Fibroblast of lung (primary cell): ENCODE measurements at places on chromosomes 13 and 19. TPM values are rescaled to one million over a fixed set of nuclear protein-coding genes. Genes with fewer than 3 reads are reported as not detected.

The PTPRS gene
- total RNA-seq = 129 and 136 TPM in 2 replicates

- no peak for DNase-seq
Observed at GRCh38 chr19:23415034-23415433, 19.8 kb upstream of the ZNF91 start.

The SLC5A5 gene
- not detected in 2 replicates for total RNA-seq

The HCST gene
- 1.0 and 2.0 TPM in 2 replicates for total RNA-seq

- peak; percentile 87 for DNase-seq
Observed at GRCh38 chr19:52336117-52336790, at the start of gene ZNF610. ZNF610 (plus strand) TSS chr19:52336243; CDS start chr19:52349173, 12,930 bp downstream.

GRCh38 chr19:33509774-33510173 is 11.8 kb downstream of the PEPD start:
- no peak for DNase-seq

GRCh38 chr19:49613374-49613773 is 22.4 kb downstream of the PRR12 start:
- DNase-seq = no peak

The QPCTL gene
- total RNA-seq = 4.9 and 9.4 TPM in 2 replicates

- DNase-seq = peak; percentile 15
Observed at GRCh38 chr19:40155749-40156265, 35.4 kb upstream of the MAP3K10 start.

- no peak for DNase-seq
Observed at GRCh38 chr19:58450856-58451357, 515 bp upstream of the ZNF324B start.

GRCh38 chr19:48806518-48806817 is 4.4 kb downstream of the BCAT2 start:
- DNase-seq = no peak

The PARP4 gene
- 30.6 and 41.8 TPM in 2 replicates for total RNA-seq

The PGLYRP1 gene
- total RNA-seq = not detected in 2 replicates

GRCh38 chr13:99941086-99941485 is 30.5 kb downstream of the ZIC5 start:
- DNase-seq = no peak

The ACP7 gene
- total RNA-seq = not detected in 2 replicates

- DNase-seq = no peak
Observed at GRCh38 chr13:103203735-103204330, 137.6 kb upstream of the SLC10A2 start.

The HTR2A gene
- total RNA-seq = 0.26 and 0.33 TPM in 2 replicates

The MAMSTR gene
- total RNA-seq = 0.51 and 0.99 TPM in 2 replicates

- DNase-seq = no peak
Observed at GRCh38 chr19:19655641-19656343, 7.7 kb downstream of the ATP13A1 start.

The ZNF570 gene
- total RNA-seq = 11.7 and 13.4 TPM in 2 replicates

DNA sequence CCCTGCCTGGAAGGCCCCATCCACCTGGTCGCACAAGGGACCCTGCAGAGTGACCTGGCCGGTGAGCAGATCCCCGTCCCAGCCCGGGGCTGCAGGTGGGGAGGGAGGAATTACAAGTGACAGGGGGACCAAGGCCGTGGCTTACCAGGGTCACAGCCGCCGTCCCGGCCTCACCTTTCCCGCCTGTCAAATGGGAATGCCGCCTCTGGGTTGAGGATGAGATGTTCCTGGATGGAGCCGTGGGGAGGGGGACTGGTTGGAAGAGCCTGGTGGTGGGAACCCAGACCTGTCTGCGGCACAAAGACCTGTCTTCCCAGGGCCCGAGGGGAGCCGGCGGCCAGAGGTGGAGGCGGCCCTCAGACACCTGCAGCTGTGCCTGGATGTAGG is 5.5 kb downstream of the PLK5 start:
- DNase-seq = no peak

GRCh38 chr19:7959211-7959610 is 15.7 kb upstream of the TIMM44 start:
- DNase-seq = no peak

DNA sequence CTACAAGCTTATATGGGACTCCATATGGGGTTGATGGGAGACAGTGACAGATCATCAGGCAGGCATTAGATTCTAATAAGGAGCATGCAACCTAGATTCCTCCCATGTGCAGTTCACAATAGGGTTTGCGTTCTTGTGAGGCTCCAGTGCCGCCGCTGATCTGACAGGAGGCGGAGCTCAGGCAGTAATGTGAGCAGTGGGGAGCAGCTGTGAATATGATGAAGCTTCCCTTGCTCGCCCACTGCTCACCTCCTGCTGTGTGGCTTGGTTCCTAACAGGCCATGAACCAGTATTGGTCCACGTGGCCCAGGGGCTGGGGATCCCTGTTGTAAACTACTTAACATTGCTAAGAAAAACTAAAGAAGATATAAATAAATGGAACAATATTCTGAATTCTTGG is 378.4 kb downstream of the KCNRG start:
- peak; percentile 69 for DNase-seq

DNA sequence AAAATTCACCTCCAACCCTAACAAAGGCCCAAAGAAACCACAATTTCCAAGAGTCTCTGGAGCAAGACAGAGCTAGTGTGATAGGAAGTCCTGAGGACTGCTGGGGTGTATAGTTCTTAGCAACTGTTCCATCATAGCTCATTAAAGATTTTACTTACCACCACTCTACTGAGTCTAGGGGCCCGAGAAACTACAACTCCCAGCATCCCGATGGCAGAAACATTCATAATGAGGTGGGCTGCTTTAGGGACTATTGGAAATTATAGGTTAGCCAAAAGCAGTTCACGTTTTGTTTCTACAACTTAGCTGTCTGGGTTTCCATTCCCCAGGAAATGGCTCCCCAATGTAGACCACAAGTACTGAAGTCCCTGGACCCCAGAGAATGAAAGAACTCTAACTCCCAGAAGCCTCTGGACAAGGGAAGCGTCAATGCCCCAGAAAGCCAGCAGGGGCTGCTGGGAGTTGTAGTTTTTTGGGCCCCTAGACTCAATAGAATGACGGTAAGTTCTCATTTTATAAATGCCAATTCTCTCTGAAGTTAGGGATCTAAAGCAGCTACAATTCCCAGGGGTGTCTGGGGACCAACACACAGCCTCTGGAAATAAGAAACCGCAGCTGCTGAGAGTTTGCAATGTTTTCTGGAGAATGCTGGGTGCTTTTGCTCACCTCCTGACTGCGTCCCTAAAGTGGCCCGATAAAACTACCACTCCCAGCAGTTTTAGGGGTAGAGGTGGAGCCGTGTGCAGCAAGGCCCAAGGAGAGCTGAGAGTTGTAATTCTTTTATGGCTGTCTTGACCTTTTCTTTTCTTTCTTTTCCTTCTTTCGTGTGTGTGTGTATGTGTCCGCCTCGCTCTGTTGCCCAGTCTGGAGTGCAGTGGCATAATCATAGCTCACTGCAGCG is 11.1 kb downstream of the FTL start:
- no peak for DNase-seq

The CACNG8 gene
- under 0.01 TPM in 1 of 2 replicates, not detected in the other for total RNA-seq

DNA sequence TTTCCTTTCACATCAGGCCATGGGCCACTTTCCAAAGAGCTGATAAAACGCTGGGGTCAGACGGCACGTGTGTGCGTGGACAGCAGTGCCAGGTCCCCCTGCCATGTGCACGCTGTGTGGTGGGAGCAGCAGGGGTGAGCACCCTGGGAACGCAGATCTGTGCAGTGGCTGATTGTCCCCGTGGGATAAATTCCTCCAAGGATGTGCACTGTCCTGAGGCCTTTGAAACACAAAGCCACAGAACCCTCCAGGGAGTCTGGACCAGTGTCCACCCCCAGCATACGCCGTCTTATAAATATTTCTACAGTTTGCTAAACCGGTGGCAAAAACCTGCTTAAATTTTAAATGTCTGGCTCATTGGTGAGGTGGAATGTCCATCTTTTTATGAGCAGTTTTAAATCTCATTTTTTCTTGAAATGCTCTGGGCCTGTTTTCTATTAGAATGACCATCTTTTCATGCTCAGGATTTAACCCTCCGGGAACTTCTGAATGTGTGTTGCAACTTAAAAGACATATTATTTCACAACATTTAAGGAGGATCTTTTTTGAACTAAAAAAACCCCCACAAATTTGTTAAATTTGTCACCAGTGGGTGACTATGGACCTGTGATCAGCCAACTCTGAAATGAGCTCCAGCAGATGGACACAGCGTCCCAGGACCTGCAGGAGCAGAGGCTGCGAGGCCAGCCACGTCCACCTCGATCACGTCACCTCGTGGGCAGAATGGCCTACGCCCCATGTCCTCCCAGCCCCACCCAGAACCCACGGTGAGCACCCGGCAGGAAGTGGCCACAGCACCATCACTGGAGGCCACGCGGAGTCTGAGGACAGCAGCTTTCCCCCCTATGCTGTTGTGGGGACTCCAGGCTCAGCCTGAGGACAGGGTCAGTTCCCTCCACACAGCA is 68.6 kb downstream of the RASA3 start:
- DNase-seq = peak; percentile 69

DNA sequence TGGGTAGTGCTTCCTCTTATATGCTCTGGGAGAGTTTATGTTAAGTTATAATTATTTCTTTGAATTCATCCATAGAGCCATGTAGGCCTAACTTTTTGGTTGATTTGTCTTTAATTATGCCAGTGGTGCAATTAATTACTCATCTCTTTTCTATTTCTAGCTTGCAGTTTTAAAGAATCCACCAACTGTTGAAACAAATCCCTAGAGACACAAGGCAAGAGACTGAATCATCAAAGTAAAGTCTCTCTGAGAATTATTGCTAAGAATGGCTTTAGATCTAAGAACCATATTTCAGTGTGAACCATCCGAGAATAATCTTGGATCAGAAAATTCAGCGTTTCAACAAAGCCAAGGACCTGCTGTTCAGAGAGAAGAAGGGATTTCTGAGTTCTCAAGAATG is 5.9 kb upstream of the ZNF551 start:
- no peak for DNase-seq

The ZNF728 gene
- 0.51 and 1.8 TPM in 2 replicates for total RNA-seq

- peak; percentile 99 for DNase-seq
Observed at GRCh38 chr13:75135325-75135825, 346.6 kb downstream of the TBC1D4 start.

DNA sequence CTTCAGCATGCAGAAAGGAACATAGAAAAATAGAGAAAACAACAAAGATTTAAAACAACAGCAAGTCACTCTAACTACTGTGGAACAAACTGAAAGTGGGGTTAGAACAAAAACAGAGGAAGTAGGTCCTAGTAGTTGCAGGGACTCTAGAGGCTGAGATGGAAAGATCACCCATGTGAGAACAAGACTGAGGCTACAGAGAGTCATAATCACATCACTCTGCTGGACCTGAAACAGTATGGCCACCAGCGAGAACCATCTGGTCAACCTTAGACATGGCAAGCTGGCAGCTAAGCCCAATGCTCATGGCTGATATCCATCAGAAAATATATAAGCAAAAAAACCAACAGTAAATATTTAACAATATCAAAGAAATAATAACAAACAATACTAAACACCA is 35.8 kb upstream of the ZNF724 start:
- DNase-seq = no peak

The ZNF583 gene
- 5.4 TPM in 2 replicates for total RNA-seq

- DNase-seq = no peak
Observed at GRCh38 chr13:91904597-91904996, 506.2 kb downstream of the GPC5 start.

DNA sequence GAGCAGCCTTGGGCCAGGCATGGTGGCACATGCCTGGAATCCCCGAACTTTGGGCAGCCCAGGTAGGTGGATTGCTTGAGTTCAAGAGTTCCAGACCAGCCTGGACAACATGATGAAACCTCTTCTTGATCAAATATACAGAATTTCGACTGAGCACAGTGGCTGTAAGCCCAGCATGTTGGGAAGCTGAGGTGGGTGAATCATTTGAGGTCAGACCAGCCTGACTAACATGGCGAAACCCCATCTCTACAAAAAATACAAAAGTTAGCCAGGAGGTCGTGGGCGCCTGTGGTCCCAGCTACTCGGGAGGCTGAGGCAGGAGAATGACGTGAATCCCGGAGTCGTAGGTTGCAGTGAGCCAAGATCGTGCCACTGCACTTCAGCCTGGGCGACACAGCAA is 8.0 kb upstream of the NLRP7 start:
- DNase-seq = no peak

The CYP4F22 gene
- not detected in 2 replicates for total RNA-seq

The MZF1 gene
- total RNA-seq = 13.9 and 14.9 TPM in 2 replicates

DNA sequence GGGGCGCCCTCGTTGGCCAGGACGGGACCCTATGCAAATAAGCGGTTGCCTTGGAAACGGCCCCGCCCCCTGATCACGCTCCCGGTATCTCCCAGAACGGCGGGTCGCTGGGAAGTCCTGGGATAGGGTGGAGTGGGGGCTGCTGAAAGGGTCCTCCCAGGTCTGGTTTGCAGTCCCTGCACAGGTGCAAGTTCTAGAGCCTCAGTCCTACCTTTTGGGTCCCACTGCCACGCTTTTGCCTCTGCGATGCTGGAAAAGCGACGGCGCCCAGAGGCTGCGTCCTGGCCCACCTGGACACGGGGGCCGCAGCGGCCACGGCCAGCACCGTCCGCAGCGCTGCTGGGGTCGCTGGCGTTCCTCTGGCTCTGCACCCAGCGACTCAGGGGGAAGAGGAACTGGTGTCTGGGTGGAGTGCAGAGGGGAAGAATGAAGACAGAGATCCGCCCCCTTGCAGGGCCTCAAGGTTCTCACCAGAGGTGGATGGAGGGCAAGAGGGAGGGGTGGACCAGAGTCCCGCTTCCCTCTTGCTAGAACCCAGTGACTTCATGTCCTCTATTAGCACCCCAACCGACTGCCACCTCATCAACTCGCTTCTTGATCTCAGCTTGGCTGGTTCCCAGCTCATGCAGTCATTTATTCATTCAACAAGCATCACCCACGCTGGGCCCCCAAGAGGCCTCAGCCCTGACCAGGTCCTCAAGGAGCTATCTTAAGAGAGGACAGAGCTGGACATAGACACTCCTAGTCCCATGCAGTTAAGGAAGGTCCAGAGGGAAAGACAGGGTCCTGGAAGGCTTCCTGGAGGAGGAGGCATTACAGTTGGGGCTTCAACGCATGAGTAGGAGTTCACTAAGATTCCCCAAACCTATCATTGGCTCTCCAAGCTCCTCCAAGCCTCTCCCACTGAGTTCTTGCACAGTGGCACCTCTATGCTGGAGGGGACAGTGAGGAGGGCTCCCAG is at the start of gene LRRC25:
LRRC25 (minus strand) TSS at position 381 of the 961 bp plus-strand sequence. CDS start 659 bp downstream, outside the sequence.
- DNase-seq = no peak

DNA sequence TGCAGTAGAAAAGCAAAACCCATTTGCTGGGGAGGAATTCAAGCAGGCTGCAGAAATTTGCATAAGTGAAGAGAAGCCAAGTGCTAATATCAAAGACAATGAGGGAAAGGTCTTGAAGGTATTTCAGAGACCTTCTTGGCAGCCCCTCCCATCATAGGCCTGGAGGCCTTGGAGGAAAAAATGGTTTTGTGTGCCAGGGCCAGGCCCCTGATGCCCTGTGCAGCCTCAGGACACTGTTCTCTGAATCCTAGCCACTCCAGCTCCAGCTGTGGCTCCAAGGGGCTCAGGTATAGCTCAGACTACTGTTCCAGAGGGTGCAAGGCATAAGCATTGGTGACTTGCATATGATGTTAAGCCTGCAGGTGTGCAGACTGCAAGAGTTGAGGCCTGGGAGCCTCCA is 463.2 kb upstream of the ATXN8OS start:
- DNase-seq = no peak
